RPMI7951 (cell line): ENCODE measurements at places on chromosomes 7 and 10. TPM values are rescaled to one million over a fixed set of nuclear protein-coding genes. Genes with fewer than 3 reads are reported as not detected.

FAM241B gene
- total RNA-seq: 0.36 TPM in 1 of 2 replicates, not detected in the other

C10orf62 gene
- total RNA-seq: 0.10 TPM in 1 of 2 replicates, not detected in the other

UCMA gene
- total RNA-seq: not detected in 2 replicates

ABHD11 gene
- total RNA-seq: 19.8 and 20.7 TPM in 2 replicates

TAS2R41 gene
- total RNA-seq: not detected in 2 replicates

CDH23 gene
- total RNA-seq: not detected in 2 replicates

SHOC2 gene
- total RNA-seq: 27.3 and 35.3 TPM in 2 replicates

NEUROD6 gene
- not detected in 2 replicates for total RNA-seq

MYL10 gene
- total RNA-seq: 0.20 TPM in 1 of 2 replicates, not detected in the other

GIMAP6 gene
- 0.48 TPM in 1 of 2 replicates, not detected in the other for total RNA-seq

DNA sequence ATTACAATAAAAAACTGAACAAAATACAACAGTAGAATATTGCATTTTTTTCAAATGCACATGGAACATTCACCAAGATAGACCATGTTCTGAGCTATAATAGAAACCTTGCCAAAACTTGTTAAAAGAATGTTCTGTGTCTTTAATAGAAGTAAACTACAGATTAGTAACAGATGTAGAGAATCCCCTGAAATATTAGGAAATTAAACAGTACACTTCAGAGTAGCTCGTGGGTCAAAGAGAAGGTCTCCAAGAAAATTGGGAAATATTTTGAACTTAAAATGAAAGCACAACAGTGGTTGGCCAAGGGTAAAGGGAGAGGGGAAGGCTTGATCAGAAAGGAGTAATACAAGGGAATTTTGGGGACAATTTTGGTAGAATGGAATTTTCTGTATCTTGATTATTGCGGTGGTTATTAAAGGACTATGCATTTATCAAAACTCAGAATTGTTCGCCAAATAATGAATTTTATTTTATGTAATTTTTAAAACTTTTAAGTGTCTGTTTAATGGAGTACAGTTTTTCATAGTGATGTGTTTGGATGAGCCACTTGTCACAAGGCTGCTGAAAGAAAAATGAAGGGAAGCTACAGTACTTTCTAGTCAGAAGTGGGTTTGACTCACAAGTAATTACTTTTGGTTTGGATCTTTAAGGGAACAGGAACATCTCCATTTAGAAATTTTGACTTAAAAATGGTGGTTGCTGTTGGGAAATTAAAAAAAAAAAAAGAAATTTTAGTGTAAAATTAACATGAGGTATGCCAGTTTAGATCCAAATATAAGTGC lies 10.2 kb downstream of the PLEKHA8 start:
- DNase-seq: no peak

DNA sequence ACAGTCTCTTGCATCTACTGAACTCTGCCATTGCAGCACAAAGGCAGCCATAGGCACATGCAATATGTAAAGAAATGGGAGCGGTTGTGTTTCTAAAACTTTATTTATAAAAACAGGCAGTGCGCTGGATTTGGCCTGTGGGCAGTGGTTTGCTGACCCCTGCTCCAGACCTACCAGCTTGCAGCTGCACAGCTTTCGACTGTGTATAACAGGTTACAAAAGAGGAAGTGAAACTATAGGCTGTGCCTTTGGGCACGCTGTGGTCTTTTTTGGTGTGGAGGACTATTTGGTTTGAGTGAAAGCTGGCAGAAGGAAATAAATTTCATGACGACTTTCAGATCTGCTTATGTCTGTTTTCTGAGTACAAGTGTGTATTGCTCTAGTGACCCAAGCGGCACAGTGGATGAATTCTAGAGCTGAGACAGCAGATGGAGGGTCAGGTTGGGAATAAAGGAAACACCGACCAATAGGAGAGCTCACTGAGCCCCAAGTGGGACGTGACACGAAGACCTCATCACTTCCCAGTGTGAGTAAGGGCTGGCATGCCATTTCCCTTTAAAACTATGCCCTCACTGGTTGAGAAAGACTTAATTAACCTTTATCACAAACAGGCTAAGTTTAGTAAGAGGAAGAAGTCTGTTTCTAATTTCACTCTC lies 152.7 kb downstream of the ANK3 start:
- DNase-seq: peak; percentile 60

- peak; percentile 94 for DNase-seq
These were observed 54.8 kb downstream of the DAGLB start for GRCh38 chr7:6392712-6393666.

GRCh38 chr7:85014936-85015660 lies 171.8 kb downstream of the SEMA3D start:
- DNase-seq: no peak

- DNase-seq: no peak
These were observed 122.2 kb upstream of the AMPH start for GRCh38 chr7:38753347-38753746.

DNA sequence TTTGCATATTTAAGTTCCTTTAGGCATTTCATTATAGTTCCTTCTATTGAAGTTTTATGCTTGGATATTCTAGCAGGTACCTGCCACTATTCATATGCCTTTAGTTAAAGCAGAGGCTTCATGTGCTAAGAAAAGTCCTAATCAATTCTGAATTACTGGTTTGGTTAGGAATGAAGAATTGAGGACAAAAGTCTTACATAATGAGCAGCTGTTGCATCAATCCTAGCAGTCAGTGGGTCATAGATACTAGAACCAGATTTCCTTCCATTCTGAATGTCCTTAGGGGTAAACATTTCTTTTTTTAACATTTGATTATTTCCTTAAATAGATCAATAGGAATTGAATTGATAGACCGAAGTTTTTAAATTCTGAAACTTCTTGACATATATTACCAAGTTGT lies 59.2 kb downstream of the CDK13 start:
- DNase-seq: no peak

- no peak for DNase-seq
These were observed 9.8 kb downstream of the USP6NL start for GRCh38 chr10:11601670-11602069.

- DNase-seq: no peak
These were observed 91.9 kb downstream of the PCGF5 start for GRCh38 chr10:91312382-91312733.

GRCh38 chr7:66557214-66558200 lies 71.2 kb upstream of the KCTD7 start:
- peak; percentile 34 for DNase-seq

- DNase-seq: no peak
These were observed 62.8 kb downstream of the PKD1L1 start for GRCh38 chr7:47885309-47885986.

DNA sequence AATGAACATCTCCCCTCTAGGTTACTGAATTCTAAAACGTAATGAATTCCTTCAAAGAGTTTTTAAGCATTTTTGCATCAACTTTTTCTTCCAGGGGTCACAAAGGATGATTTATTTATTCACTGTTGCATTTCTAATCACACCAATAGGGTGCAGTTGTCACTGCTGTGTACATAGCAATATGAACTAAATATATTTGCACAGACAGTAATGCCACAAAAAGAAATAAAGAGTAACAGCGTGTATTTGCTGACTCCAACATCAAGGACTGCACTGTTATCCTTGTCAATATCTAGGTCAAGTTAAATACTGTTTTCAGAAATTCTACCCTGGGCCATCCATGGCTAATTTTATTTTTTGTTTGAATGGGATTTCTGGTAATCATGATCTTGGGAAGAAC lies 138.0 kb downstream of the FRMD4A start:
- no peak for DNase-seq

DNA sequence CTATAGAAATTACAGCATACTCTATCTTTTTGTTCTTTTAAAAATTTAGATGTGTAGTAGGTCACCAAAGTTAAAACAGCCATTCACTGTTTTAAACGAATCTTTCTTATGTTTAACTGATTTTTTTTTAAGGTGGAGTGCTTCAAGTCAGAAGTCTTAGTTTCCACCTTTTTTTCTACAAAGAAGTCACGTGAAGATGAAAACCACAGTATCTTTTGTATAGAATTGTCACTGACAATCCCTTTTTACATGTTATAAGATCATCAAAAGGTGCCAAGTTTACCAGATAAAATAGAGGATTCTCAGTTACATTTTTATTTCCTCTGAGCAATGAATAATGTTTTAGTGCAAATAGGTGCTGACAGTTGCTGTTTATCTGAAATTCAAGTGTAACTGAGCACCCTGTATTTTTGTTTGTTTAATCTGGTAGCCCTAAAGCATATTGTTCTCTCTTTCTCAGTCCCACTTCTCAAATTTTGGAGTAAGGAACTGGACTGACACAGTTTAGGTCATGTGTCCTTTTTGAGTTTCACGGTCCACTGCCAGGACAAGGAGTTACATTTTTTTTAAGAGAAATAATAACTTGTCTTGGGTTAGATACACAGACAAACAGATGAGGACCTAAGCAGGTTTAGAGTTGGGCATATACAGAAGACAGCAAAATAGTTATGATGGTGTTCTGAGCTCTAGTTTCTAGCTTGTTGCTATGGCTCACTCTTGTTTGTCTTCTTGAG lies 233.2 kb upstream of the MBL2 start:
- DNase-seq: no peak

- no peak for DNase-seq
These were observed 111.8 kb downstream of the VIPR2 start for GRCh38 chr7:159032753-159033472.

- DNase-seq: no peak
These were observed 47.2 kb upstream of the WDR11 start for GRCh38 chr10:120803972-120804371.

DNA sequence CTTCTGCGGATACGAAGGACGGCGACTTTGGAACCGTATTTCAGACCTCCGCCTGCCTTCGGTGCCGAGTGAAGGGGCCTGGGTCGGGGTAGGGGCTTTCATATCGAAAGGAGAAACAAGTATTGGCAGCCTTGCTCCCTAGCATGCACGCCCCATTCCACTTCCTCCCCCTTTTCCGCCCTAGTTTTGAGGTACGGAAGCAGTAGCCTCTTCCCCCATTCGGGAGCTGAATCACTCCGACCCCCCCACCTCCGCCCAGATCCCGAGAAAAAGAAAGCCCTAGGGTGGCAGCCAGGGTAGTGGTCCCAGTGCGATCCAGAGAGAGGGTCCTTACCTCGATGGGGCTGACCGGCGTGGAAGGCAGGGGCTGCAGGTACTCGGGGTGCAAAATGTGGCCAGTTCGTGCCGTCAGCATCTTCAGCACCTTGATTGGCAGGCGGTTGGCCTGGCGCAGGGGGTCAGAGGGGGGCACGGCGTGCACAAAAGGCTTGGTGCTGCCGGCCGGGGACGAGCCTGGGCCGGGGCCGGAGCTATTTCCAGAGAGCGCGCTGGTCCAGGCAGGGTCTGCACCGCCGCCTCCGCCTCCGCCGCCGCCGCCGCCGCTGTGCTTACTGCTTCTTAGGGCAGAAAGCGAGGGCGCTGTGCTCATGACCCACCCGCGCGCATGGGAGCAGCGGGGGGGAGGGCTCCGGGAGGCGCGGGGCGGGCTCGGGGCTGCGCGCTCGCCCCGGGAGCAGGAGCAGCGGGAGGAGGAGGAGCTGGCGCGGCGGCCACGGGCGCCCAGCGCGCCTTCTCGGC lies 594 bp downstream of the ZNF503 start:
- DNase-seq: peak; percentile 55

- DNase-seq: no peak
These were observed 155.1 kb upstream of the ETV1 start for GRCh38 chr7:14144538-14144937.

DNA sequence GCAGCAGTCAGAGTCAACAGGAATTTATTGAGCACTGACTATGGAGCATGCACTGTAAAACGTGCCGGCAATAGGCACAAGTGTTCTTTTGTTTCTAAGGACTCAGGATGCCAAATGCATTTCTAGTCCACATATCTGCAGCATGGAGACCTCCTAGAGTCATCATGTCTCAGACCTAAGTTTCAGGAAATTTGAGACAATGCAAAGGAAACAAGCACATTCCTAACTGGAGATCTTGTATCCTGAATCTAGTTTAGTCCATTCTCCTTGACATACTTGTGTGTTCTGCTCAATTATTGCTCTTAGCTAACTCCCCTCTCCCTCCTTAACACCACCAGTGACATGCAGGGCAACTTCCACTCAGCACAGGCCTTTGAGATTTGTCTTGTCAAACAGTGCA lies 173.2 kb downstream of the ZNF438 start:
- no peak for DNase-seq

- peak; percentile 31 for DNase-seq
These were observed 106.6 kb upstream of the YAE1 start for GRCh38 chr7:39459636-39460035.

DNA sequence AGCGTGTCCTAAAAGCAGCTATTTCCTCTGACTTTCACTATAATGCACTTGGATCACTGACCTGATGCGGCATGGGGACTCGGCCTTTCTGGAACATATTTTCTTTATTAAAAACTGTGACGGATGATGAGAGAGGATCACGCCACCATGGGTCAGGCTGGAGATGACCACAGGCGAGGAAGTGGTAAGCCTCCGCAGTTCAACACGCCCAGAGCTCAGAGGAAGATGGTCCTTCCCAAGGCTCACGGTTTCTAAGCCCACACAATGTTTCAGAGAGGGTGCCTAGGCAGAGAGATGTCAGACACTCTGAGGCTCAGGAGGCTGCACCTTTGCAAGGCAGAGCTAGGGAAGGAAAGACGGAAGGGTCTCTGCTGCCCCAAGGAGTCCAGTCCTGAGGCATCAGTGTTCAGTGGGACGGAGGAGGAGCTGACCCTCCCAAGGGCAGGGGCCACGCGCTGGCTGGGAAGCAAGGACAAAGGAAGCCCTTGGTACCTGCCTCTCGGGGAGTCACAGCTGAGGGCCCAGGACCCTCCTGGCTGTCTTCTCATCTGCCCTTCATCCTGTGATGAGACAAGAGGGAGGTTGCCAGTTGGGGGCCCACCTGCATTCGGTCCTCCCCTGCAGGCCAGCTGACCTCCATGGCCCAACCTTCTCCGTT lies 9.5 kb downstream of the CHST15 start:
- DNase-seq: peak; percentile 83

DNA sequence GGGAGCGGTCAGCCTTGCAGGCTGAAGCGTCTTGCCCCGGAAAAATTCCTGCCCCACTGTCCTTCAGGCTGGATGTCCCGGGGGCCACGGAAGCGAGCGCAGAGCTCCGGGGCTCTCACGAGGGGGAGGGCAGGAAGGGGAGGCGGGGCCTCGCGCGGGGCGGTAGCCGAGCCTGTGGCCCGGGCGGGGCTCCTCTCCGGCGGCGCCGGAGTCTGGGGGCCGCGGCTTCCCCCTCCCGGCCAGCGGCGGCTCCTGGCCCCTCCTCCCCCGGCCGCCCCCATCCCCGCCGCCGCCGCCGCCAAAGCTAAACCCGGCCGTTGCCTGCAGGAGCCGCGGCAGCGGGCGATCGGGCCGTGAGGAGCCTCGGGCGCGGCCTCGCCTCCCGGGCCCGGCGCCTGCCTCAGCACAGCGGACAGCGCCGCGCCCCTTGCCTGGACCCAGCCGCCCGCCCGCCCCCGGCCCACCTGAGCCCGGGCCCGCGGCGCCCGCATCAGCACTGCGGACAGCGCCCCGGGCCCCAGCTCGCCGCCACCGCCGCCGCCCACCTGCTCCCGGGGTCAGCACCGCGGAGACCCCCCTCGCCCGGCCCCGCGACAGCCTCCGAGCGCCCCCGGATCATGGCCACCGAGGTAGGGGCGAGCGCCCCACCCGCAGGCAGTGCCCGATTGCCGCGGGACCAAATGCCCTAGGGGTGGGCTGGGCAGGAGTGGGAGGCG lies at the start of gene GOLGA7B:
TSS of gene GOLGA7B (plus strand) at position 157 of the 716 bp plus-strand sequence. CDS start at position 618, 461 bp downstream.
- peak; percentile 49 for DNase-seq
